Eye (tissue), 1 donor: ENCODE measurements at places on chromosomes 16 and 17.
A peak's percentile ranks its signal among the peaks of the same experiment; 100 is the strongest.

DNA sequence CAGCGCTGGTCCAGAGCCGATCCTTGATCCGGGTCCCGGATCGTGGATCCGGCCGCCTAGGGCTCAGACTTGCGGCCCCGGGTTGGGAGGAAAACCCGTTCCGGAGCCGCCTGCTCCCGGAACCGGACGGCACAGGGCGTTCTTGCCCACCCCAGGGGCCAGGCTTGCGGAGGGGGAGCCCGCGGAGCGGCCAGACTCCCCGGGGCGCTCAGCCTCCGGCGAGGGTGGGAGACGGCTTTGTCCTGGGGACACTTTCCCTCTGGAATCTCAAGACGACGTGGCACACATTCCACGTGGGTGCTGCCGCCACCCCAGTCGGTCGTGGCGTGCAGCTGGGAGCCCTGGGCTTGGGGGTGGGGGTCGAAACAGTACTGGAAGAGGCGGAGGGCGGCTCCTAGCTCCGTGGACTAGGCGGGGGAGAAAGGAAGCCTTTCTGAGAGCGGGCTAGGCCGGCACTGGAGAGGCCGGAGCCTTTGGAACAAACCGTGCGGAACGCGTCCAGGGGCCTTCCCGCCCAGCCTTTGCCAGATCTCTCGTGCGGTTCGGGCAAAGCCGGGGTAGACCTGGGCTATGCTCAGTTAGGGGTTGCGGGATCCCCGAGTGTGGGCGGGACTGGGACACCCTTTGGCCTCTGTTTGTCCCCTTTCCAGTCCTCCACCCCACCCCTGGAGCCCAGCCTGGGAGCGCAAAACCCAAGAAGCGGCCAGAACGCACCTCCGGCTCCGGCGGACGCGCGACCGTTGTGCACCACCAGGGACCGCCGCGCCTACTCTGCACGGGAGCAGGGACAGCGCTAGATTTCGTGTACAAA lies 26.5 kb downstream of the SREBF1 start:
- peak; percentile 93 for DNase-seq

DNA sequence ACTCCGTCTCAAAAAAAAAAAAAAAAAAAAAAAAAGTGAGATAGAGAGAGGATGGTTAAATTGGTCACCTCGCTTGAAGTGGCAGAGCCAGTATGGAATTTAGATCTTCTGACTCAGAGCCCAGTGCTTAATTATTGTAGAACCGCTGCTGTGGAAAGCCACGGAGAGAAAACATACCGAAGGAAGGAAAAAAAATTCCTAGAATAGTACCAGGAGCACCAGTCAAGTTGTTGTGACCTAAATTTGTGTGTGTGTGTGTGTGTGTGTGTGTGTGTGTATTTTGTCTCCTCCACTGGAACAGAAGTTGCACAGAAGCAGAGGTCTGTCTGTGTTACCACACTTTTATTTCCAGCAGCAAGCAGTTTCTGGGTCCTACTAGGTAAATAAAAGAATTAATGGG lies 10.6 kb upstream of the NUP85 start:
- DNase-seq: peak; percentile 8

GRCh38 chr16:46688101-46688653 lies 801 bp downstream of the VPS35 start:
- DNase-seq: no peak

- no peak for DNase-seq
Observed at GRCh38 chr17:13209081-13209480, 191.3 kb upstream of the ELAC2 start.

DNA sequence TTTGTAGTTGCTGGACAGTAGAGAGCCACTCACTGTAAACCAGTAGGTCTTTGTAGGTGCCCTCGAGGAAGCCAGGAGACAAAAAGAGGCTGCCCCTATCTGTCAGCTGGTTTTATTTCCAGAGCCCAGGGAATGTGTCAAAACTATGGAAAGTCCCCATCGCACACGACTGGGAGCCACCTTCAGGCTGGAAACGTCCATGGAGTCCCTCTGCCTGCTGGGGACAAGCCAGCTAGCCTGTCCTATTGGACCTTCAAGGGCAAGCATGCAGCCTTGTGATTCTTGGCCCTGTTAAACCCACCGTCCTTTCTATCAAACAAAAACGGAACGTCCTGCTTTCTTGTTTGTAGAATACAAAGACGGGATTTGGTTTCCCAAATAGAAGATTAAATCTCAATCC lies 289.8 kb downstream of the SLC39A11 start:
- no peak for DNase-seq

DNA sequence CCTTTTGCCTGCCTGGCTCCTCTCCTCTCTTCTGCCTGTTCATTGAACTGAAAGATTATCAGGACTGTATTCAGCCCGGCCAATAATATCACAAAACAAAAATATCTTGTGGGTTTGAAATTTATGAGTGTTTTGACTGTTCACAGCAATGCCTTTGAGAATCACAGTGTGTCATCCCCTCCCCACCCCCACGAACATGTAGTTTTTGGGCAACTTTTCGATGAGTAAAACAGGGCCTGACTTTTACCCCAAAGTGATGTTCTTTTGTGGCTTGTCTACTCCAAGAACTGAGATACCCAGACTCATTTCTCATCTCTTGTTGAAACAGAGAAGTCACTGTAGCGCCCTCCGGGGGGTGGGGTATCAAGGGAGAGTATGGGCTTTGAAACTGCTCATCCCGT lies 675.7 kb downstream of the WWOX start:
- no peak for DNase-seq

- peak; percentile 66 for DNase-seq
Observed at GRCh38 chr16:85615014-85615851, 2.1 kb downstream of the GSE1 start.

DNA sequence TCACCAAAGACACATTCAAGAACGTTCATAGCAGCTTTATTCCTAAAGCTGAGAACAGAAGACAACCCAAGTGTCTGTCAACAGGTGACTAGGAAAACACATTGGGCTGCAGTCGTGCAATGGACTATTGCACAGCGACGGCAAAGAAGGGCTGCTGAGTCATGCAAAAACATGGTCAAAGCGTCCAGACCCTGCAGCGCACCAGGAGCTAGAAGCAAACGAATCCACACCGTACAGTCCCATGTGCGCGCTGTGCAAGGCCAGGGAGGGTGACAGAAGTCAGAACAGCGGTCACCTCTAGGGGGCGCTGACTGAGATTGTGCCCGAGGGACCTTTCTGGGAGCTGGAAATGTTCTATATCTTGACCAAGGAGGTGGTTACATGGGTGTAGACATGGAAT lies 266.4 kb downstream of the MAF start:
- no peak for DNase-seq

GRCh38 chr17:66567234-66568170 lies 265.1 kb downstream of the PRKCA start:
- DNase-seq: peak; percentile 84
